ENCODE measurements at places on chromosomes 2 and 18. TPM values are rescaled to one million over a fixed set of nuclear protein-coding genes. Genes with fewer than 3 reads are reported as not detected.

The CTNNA2 gene
- polyA plus RNA-seq: 4.4 TPM

The CCDC85A gene
- polyA plus RNA-seq: 1.5 TPM

GRCh38 chr18:22345718-22346117 is 72.0 kb downstream of the CTAGE1 start:
- no peak for DNase-seq

DNA sequence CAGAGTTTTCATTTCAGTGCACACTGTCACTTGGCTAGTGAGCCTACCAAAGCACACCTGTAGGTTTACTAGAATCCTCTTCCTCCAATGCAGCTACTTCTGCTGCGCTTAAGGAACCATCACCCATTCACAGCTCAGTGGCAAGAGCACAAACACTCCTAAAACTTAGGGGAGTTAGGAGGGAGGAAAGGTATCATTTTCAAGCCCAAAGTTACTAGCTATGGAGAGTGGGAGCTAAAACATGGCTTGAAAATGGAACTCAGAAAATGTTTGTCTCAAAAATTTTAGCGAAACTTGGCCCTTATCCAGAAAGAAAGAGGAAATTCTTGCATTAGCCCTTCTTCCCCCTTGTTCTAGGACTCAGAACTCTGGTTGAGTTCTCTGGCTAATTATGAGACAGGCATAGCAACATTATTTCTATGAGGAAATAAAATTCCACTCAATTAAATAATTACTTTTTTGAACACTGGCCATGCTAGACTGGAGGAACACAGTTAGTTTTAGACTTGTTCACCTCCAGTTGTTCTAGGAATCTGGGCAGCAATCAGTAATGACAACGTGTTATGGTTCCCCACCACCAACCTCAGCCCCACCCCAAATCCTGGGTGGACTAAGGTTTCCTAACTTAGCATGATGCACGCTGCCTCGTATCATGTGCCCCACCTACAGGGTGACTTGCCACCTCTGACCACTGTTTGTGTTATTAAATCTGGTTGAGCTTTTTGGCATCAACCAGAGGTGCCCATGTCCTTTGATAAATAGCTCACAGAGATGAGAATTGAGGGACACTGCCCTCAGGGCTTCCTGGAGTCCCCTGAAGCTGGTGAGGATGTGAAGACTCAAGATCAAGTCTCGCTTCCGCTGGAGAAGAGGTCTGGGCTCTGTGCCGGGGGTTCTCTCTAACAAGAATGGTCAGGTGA is 32.8 kb downstream of the LPIN2 start:
- no peak for DNase-seq

DNA sequence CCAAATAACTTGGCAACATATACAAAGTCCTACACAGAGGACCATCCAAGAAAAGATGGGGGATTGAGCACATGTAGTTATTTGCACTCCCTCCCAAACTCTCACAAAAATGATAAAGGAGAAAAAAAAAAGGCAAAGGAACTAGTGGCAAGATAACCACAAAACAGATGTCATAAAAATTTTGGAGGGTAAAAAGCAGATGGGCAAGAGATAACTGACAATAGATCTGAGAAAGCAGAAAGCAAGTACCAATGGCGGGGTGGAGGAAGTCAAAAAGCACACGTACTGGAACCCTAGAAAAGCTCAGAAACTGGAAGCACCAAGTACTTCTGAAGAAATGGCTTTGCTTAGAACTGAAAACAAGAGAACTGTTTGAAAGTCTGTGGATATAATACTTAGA is 82.0 kb downstream of the WDPCP start:
- DNase-seq: no peak

DNA sequence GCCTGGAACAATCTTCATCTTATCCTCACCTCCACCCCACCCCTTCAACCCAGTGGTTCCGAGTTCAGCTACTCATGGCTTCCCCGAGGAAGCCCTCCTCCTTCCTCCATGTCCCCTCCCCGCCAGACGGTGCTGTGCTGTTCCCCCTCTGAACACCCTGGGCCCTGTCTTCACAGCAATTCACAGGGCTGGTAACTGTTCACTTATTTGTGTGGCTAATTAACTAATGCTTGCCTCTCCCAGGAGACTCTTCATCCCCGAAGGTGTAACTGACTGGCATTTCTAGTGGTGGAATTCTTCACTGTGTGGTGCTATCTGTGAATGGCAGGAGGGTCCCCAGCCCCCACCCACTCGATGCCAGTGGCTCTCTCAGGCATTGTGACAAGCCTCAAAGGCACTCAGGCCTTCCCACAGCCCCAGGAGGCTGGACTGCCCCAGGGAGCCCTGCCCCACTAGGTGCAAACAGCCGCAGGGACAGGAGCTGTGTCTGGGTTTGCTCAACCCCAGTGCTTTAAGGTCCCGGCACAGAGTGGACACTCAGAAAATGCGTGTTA is 133.7 kb upstream of the ID2 start:
- no peak for DNase-seq

- no peak for DNase-seq
Measured at GRCh38 chr2:168210895-168211570, 36.4 kb downstream of the STK39 start.

DNA sequence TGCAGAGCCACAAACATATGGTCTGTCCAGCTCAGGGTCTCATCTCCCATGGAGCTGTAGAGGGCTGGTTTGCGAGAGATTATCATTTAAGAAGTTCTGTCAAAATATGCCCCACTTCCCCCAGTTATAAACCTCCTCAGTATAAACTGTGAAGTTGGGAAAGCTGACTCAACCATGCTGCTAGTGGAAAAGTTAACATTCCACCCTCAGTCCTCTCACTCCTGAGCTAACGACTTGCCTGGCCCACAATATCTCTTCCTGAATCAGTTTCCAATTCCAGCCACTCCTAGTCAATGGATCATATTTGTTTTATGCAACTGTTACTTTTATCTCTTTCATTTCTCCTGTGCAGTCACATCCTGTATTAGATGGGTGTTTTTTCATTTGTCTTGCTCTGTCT is 326.2 kb downstream of the SETBP1 start:
- DNase-seq: no peak
